ENCODE measurements at places on chromosomes 3 and 15. TPM values are rescaled to one million over a fixed set of nuclear protein-coding genes. Genes with fewer than 3 reads are reported as not detected.
A peak's percentile ranks its signal among the peaks of the same experiment; 100 is the strongest.

Gene FBN1
- not detected for polyA plus RNA-seq

Gene DAPK2
- polyA plus RNA-seq: 1.0 TPM

Gene BMF
- polyA plus RNA-seq: 6.0 TPM

DNA sequence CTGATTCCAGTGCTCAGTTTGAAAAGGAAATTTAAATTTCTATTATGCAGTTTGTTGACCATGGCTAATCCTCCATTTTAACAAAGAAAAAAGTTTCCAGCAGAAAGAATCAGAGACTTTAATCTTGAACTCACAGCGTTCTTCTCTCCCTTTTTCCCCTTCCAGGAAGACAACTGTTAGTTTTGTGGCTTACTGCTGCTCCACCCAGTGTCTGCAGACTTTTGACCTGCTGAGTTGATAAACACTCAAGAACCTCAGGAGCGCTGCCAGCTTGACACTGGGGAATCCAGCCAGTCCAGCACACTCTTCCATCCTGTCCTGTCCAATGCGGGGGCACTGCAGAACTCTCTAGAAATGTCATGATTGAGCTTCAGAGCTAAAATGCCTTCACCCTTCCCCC, 134.6 kb downstream of the LRRC28 start:
- DNase-seq: no peak

GRCh38 chr3:119778811-119779210, 3.1 kb upstream of the NR1I2 start:
- DNase-seq: no peak

DNA sequence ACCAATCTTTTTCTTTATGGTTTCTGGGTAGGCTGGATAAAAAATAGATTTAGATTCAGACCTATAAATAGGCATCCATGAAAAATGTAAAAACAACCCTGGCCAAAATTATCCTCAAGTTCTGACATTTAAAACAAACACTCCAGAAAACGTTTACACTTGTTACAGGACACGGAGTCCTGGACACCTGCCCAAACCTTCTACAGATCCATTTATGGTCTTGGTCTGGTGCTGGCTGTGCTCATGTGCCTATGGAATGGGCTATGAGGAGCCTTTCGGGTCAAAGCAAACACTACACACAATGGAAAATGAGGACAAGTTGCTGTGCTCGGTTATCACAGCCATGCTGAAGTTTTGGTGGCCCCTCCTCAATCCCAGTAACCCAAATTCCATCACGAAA, 108.1 kb downstream of the PDZRN3 start:
- DNase-seq: no peak

DNA sequence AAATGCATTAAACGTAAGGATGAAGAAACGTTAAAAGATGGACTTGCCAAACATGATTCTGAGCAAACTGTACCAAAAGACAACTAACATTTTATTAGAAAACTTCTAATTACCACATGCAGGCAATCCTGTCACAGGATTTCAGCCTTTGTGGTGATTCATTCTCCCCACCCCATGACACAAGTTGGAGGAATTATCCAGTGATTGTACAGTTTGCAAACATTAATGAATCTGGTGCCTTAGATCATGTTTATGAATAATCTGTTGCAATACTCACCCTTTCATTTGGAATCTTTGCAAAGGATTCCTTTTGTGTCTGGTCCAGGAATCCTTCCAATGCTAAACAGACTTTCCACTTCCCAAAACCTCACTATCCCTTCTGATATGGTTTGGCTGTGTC, 23.3 kb upstream of the ERC2 start:
- no peak for DNase-seq

DNA sequence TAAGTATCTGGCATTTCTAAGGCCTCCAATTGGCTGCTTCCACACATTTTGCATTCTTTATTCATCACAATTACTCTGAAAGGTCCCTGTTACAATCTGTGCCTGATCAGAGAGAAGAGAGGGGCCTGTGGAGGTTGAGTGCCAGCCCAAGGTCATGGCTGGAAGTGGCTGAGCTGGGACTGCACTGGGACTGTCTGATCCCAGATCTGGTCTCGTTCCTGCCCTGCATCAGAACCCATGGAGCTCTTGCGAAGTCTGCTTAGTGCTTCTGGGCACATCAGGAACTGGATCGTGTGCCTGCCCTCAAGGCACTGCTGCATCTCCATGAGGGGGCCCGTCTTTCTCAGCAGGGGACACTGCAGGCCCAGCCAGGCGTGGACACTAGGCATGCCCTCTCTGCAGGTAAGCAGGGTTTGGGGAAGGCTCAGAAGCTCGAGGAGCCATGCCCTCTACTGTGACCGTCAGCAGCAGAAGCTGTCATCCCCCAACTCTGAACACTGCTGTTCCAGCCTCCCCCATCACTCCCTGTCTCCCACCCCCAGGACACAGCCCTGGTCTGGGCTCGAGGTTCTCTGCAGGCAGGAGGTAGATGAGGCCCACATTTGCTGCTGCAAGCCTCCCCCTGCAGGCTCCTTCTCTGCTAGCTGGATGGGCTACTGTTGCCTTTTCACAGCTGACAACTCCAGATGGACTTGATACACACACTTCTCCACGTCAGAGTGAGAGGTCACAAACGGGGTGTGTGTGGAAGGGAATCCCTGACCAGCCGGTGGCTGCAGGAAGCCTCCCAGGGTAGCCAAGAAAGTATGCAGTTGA, 96.5 kb upstream of the PRR23E start:
- no peak for DNase-seq

DNA sequence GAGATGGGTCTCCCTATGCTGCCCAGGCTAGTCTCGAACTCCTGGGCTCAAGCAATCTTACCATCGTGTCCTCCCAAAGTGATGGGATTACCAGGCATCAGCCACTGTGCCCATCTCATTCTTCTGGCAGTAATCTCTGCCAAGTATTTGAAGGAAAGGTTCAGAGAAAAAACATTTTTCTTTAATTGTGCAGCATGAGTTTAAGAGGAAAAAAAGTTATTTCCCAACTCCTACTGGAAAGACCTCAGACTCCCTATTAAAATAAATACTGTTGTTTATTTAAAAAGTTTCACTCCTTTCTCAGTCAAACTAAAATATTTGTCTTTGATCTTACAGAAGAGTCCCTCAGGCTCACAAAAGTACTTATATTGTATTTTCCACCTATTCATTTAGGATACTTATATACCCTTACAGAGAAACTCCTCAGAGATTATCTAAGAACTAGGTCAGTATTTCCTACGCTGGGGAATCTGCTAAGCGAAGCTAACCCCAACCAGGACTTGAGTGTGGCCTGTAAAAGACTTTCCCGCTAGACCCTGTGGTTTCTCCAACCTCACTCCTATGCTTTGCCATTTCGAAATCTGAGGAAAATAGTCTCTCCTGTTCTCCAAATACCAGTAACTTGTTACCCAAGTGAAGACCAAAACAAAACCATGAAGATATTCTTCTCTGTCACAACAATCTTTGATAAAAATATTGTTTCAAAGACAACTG, 28.7 kb downstream of the WWTR1 start:
- DNase-seq: no peak

GRCh38 chr3:182713743-182714517, 79.4 kb upstream of the ATP11B start:
- peak; percentile 19 for DNase-seq

DNA sequence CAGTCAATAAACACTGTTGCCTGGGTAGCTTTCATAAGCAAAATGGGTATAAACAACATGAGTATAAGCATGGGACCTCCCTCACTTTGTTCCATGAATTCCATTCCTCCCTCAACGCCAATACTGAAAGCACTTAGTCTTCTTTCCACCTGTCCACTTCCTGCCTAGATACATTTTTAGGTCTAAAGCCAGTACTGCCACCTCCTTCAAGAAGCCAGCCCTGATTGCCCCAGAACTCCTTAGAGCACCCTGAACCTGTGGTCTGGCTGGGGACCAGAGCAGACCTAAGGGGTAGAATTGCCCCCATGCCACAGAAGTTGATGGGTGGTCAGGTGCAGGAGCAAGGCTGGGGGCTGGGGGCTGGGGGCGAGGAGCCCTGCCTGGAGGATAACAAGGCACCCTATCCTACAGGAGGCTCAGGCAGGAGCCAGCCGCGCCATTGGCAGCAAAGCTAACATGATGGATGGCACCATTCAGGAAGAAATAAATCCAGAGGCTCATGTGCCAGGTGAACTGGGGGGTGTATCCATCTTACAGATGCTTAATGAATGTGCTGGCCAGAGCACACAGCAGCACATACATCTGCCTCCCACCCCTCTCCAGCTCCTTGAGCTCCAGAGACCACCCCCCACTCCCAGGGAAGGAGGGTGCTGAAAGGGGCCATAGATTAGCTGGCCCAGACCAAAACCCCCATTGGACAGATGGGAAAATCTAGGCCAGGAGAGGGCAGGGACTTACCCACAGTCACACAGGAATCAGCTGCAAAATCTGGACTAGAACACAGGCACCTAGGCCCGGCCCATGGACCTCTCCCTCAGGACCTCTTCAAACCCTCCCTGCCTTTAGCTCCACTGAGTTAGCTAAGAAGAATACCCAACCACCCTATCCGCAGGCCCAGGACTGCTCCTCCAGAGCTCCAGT, 113.8 kb upstream of the LINGO1 start:
- no peak for DNase-seq

GRCh38 chr3:128354788-128355542, 111.7 kb downstream of the DNAJB8 start:
- no peak for DNase-seq

DNA sequence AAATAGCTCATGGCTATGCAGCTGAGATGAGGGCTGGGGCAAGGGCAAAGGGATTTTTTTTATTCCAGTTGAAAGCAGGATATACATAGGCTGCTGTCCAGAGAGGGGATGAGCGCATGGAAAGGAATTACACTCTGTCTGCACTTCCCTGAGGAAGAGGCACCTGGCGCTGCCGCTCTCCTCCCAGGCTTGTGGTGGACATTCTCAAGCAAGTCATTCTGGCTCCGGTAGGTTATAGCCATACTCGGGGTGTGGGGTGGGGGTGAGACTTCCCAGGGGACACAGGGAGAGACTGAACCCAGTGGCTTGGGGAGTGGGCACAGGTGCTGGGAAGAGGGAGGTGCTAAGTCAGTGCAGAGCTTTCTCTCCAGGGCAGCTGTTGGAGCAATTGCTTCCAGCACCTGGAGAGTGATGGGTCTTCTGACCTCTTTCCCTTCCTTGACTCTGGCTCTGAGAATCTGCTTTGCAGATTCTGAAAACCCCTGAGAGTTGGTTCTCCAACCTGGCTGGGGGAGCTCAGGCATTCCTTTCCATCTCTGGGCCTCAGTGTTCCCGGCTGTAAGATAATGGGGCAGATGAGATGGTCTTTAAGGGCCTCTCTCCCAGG, 24.3 kb downstream of the CYP8B1 start:
- no peak for DNase-seq

- no peak for DNase-seq
Observed at GRCh38 chr3:31710123-31710803, 177.5 kb downstream of the STT3B start.

- DNase-seq: no peak
Observed at GRCh38 chr3:169750665-169751064, 14.2 kb downstream of the TERC start.

DNA sequence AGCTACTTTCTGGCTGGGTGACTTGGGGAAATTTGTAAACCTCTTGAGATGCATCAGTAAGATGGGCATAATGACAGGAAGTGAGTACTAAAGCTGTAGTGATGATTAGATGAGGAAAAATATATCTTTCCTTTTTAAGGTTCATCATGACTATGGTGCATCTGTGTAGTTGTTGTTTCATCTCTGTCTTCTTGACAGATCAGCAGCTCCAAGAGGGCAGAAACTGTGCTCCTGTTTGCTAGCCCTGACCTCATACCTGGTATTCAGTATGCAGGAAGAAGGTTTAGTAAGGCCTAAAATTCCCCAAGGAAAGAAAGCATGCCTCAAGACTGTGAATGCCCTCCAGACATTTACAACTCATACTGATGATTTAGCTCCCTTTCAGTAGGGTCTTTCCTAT, 82.5 kb upstream of the PSMD6 start:
- no peak for DNase-seq

DNA sequence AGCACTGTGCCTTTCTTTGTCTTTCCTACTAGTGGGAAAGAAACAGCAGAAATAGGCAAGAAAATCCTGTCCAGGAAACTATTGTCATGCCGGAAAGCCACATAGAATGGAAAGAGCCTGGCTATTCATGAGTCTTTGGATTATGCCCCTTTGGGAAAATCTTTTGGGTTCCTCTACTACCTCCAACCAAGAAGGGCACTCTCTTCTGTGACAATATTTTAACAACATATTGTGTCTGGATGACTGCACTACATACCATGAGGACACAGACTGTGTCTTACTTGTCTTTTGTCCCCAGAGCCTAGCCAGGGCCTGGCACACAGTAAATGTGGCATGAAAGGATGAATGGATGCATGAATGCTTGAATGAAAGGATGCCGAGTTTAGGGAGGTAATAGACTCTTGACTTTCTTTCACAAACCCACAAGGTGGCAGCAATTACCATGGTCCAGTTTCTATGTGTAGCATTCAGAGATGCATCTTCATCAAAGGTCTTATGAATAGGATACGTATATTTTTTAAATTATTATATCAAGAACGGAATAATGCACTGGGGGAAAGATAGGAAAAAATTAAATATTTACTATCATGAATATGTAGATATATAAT, 30.3 kb downstream of the ARL14 start:
- peak; percentile 25 for DNase-seq
